ENCODE measurements at places on chromosomes 11 and 22. TPM values are rescaled to one million over a fixed set of nuclear protein-coding genes. Genes with fewer than 3 reads are reported as not detected.

The ADM gene
- 0.19 TPM for polyA plus RNA-seq

The LRP5 gene
- not detected for polyA plus RNA-seq

The PGA5 gene
- polyA plus RNA-seq: not detected

The ESAM gene
- polyA plus RNA-seq: 16.5 TPM

The WNT11 gene
- polyA plus RNA-seq: 0.13 TPM

Data from naive B cell (primary cell).